Left renal cortex interstitium (tissue), 4 donors: ENCODE measurements at places on chromosomes 1 and 21.

DNA sequence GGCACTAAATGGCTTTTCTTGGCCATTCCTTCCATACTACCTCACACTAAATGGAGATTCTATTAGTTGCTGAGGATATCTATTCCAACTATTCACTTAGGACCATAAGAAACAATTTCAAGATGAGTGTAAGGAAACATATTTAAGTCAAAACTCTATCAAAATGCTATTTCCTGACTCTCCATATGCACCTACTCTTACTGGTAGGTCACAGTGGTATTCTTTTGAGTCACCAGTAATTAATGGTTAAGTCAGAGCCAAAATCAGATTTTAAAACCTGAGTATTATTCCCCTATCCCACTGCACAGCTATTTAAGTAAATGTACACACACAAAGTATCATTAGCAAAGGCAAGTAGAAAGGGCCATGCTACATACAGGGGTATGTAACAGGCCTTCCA, 50.3 kb downstream of the ARID4B start:
- no peak for DNase-seq

GRCh38 chr1:7538033-7538432, 233.1 kb upstream of the VAMP3 start:
- DNase-seq: no peak

GRCh38 chr1:18533259-18533658, 52.5 kb downstream of the KLHDC7A start:
- DNase-seq: no peak

DNA sequence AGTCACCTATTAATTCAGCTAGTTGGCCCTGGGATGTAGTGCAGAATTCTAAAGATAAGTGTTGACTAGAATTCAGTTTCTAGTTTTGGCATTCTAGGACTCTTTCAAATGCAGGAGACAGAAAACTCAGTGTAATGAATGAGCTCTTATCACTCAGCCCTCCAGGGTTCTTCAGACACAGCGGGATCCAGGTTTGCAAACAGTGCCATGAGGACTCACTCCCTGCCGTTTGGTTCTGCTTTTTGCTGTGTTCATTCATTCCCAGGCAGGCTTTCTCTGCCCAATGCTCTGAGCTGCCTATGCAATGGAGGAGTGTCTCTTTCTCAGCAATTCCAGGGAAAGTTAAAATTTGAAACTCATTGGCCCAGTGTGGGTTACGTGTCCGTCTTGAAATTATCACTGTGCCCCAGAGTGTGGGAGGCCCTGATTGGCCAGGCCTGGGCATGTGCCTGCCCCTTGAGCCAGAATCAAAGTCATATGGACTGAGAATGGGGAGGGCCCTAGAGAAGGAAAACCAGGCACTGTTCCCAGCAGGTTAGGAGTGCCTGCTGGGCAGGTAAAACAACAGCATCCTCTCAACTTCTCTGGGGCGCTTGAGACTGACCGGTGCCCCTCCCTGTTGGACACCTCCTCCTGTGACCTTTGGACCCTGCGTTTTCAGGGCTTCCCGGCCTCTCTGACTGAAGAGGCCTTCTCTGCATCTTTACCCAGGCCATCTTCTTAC, 43.4 kb downstream of the TMEM51 start:
- no peak for DNase-seq

- no peak for DNase-seq
These were observed 339.1 kb downstream of the PTPRC start for GRCh38 chr1:198977909-198978308.

GRCh38 chr1:76426606-76427005, 352.1 kb downstream of the ST6GALNAC3 start:
- DNase-seq: no peak

- DNase-seq: no peak
These were observed 295.9 kb downstream of the NTNG1 start for GRCh38 chr1:107436552-107437241.

GRCh38 chr1:169833179-169833901, 38.6 kb upstream of the METTL18 start:
- DNase-seq: no peak

DNA sequence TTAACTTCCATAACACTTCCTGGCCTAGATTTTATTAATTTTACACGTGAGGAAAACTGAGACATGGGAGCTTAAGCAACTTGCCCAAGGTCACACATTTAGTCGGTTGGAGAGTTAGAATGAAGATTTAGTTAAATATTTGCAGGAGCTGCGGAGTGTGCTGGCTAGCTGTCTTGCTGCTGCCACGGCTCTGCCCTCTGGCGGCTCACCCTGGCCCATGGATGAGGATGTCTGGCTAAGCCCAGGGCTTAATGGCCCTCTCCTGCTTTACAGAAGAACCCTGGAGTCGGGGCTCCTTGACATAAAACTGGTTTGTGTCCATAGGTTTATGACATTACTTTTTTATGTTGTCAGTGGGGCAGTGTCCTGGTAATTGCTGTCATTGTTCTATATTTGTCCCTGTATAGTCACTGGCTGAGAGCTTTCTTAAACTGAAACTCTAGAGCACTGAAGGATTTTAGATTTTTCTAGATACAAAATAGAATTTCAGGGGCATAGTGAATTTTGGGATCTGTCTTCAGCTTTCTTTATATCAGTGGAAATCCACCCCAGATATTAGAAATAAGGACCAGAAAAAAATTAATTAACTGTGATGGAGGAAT, 88.9 kb upstream of the WLS start:
- no peak for DNase-seq

- DNase-seq: no peak
These were observed 163.0 kb upstream of the IGSF21 start for GRCh38 chr1:17944646-17945045.

GRCh38 chr1:15584489-15585363, at the start of gene AGMAT:
Gene AGMAT, minus strand, starts transcription at chr1:15585051. Its CDS starts 84 bp downstream, at chr1:15584967.
- DNase-seq: no peak

GRCh38 chr1:39657402-39657801, 14.5 kb downstream of the NT5C1A start:
- DNase-seq: no peak

GRCh38 chr1:244337839-244338238, 113.9 kb downstream of the ADSS2 start:
- DNase-seq: no peak

DNA sequence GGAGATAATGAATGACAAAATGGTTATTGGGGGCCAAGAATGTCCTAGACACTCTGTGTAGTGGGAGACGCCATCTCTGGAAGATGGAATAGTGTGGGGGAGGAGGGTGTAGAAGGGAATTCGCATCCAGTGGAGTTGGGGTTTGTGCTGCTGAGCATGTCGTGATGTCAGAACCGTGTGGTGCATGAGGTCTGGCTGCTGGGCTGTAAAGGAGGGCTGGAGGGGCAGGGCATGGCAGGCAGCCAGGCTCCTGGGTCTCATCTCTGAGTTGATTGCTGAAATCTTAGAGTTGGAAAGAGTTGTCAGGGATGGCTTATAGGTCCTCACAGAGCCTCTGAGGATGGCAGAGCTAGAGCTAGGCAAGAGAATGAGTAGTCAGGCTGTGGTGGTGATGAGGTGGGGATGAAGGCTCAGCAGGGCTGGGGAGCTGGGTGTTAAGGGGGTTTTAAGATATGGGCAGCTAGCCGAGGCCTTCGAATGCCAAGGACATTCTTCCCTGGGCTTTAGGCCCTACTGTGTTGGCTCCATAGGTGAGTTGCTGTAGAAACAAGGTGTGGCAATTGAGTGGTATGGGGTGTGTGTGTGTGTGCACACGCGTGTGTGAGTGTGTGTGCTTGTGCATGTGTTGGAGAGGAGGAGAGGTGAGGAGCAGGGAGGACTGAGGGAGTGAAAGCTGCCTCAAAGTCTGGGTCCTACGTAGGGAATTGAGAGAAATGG, 1.9 kb downstream of the PPFIA4 start:
- DNase-seq: no peak

DNA sequence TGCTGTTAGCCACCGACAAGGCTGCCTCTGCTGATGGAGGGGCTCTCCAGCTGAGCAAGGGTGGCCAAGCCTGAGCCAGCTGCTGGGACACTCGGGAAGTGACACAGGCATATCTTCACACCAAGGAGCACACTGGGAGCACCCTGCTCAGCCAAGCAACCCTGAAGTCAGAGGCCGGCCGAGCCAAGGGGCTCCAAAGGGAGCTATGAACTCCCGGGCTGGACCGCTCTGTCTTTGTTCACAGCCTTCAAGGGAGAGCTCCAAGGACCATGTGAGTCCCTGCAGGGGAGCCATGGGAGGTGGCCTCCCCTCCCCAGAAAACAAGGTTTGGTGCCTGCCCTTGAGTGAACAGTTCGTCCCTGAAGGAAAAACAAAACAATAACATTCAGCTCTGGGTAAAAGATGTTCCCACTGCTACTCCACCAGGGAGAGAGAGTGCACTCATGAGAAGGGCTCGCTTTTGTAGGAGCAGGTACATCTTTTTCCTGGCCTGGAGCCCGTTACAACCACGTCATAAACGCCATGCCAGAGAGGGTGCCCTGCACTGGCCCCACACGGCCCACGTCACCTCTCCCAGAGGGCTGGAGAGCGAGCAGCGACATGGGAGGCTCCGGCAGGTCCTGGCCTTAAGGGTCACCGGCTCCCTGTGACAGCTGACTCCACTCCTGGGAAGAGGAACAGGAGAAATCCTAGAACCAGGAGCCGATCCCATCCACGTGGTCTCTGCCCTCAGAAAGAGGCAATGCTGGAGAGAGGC, 56.3 kb upstream of the SLC25A33 start:
- DNase-seq: no peak

DNA sequence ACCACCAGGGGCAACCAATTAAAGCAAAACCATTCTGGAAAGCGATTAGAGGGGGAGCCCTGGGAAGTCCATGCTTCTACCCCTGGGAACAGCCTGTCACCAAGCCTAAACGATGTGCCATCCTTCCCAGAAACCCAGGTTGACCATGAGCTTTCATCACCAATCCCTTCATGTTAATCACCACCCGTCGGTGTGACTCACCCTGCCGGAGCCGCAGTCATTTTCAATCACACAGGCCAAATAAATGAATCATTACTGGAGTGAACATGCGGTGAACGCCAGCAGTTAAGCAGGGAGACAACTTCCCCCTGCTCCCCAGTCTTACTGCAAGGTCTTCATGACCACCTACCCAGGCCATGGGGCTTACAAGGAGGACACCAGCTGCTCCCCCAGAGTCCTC, 308.8 kb downstream of the AJAP1 start:
- DNase-seq: no peak

GRCh38 chr1:82706741-82707140, 906.0 kb downstream of the ADGRL2 start:
- DNase-seq: no peak

GRCh38 chr1:185398599-185398998, 81.6 kb upstream of the IVNS1ABP start:
- DNase-seq: no peak

GRCh38 chr1:169624912-169625311, 5.0 kb downstream of the SELP start:
- DNase-seq: no peak

GRCh38 chr21:42568376-42568775, 54.7 kb downstream of the SLC37A1 start:
- DNase-seq: no peak

- DNase-seq: no peak
These were observed 14.8 kb downstream of the LGR6 start for GRCh38 chr1:202208351-202208857.

- no peak for DNase-seq
These were observed 156.9 kb upstream of the GJB5 start for GRCh38 chr1:34597877-34598514.

DNA sequence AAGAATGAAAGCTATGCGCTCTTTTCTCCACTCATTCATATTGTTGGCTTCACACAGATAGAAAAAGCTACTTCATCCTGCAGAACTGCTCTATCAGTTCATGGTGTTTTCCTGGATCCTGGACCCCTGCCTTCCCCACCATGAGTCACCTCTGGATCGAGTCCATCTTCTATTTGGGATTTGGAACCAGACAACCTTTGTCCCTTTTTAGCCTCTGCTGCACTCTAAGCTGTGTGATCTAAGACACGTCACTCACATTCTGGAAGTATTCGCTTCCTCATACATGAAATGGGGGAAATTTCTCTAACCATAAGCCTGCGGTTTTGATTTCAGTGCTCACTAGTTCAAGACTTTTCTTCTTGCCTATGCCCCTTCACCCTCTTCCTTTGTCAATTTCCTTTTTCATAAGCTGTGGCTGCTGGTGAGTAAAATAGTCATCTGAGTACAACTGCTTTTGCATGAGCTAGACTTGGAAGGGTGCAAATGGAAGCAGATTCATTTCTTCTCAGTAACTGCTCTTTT, 14.1 kb upstream of the DEGS1 start:
- no peak for DNase-seq

- DNase-seq: no peak
These were observed 140.2 kb downstream of the MIS18A start for GRCh38 chr21:32138658-32139057.

- DNase-seq: no peak
These were observed 79.9 kb upstream of the RBM34 start for GRCh38 chr1:235240960-235241359.

DNA sequence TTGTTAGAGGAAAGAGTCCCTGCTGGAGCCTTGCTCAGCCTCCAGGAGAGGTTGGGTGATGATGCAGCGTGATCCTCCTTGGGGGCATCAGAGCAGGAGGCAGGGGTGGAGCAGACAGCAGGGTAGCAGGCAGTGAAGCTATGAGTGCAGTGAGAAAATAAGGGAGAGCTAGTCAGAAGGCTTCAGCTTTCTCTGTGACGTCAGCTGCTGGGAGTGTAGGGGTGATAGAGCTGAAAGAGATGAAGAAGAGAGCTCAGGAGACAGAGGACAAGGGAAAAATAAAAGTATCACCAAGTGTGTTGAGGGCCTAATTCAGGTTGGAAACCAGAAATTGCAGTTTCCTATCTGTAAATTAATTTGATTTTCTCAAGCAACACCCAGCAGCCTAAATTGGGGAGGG, 2.2 kb upstream of the ADAM30 start:
- no peak for DNase-seq

GRCh38 chr1:115837740-115838421, 3.0 kb downstream of the NHLH2 start:
- no peak for DNase-seq

DNA sequence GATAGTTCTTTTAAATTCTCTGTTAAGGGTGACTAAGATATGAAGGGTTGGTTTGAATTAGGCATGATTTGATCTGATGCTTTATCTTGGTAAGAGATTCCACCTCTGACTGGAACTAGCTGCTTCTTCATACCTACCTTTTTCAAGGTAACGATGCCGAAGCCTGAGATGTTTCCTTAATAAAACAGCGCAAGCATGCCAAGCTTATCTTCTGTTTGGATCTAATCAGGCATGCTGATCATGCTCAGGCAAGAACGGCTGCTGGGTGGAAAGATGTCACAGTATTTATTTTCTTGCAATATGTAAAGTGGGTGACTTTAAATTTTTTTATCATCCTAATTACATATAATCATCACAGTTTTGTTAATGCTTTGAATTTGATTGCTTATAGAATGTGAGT, 148.7 kb downstream of the ADGRL2 start:
- DNase-seq: no peak

GRCh38 chr21:29208044-29208681, 77.7 kb downstream of the MAP3K7CL start:
- DNase-seq: no peak

GRCh38 chr1:21258331-21259134, 31.7 kb downstream of the ECE1 start:
- no peak for DNase-seq

DNA sequence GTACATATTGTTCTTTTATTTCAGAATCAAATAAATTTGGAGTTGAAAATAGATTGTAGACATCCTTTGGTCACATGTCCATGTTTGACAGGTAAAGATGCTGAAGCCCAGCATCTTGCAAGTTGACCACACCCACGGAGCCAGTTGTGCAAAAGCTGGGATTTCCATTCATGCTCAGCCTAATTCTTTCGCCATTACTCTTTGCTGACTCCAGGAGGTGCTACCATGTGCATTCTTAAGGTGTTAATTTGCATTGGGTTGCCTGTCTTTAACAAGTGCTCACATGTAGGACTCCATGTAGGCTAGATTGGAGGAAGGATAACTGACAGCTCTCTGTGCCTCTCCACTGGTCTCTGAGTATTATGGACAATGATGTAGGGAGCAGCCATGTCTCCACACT, 660.7 kb downstream of the LMO4 start:
- DNase-seq: no peak
